ENCODE measurements at places on chromosomes 13 and 19.

- no peak for DNase-seq
Observed at GRCh38 chr19:42276821-42277220, 7.8 kb downstream of the CIC start.

DNA sequence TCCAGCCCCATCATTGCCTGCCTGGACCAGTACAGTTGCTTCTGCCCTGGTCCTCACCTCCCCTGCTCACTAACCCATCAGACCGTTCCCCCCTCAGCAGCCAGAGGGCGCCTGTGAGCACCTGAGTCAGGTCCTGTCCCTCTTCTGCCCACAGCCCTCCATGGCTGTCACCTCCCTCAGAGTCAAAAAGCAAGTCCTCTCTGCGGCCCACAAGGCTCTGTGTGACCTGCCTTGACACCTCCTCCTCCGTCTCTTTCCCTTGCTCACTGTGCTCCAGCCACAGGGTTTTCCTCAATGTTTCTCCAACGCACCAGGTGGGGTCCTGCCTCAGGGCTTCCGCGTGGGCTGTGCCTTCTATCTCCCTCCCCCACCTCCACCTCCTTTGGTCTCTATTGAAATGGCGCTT lies 29.4 kb upstream of the PTPRS start:
- no peak for DNase-seq

DNA sequence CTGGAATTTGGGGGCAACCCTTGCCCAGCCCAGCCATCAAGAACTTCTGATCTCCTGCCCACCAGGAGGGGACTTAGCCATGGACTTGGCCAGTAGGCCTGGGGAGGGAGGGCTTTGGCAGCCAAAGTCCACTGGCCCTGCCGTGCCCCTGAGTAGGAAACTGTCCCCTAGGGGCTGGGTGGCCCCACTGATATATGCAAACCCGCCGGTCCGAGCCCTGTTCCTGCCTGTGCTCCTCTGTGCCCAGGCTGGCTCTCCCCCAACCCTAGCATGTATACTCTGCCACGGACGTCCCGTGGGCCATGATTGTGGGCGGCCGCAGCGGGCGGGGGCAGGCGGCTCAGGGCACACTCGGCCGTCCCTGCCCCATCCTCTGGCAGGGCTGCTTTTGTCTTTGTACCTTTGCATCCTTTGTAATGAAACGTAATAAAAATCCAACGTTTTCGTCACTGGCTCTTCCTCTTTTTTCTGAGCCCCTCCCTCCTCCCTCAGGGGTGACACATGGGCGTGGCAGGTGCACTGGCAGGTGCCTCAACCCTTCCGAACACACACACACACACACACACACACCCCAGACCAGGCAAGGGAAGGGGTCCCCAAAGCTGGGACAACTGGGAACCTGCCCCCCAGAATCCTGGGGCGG lies 9.1 kb downstream of the COMP start:
- no peak for DNase-seq

- DNase-seq: no peak
Observed at GRCh38 chr19:482186-483041, 13.9 kb upstream of the MADCAM1 start.

DNA sequence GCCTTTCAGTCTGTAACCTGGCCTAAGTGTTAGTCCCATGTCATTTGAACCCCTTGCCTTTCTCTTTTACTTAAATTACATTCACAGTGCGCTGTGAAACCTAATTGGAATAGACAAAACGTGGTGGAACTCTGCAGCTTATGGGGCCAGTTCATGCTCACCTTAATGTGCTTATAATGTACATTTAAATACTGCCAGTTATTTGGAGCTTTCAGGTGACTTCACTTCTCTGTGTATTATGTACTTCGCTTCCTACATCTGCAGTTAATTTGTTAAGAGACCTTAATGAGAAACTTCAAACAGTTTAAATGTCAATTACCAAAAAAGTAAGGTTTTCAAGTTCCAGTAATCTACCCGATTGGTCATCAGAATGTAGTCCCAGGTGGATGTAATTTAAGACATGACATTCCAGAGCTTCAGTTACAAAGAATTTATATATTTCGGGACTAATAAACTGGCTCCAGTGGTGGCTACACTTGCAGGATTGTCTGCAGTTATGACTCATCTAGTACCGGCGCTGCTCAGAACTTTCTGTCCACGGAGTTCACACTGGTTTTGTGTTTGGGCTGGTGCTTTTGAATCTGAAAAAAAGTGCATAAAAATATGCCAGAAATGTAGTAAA lies 125.3 kb downstream of the TM9SF2 start:
- no peak for DNase-seq

DNA sequence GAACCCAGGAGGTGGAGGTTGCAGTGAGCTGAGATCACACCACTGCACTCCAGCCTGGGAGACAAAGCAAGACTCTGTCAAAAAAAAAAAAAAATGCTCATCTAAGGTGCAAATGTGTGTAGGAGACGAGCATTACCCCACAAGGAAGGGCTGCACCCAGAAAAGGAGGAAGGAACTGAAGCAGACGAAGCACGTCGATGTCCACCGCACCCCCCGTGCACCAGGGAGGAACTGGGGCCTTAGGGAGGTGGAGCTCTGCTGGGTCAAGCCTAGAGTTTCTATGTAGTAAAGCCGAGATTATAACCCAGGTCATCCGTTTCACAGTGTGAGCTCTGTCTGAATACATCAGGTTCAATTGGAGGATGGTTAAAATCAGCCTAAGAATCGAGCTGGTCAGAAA lies 1.1 kb downstream of the VSTM1 start:
- no peak for DNase-seq

- DNase-seq: no peak
Observed at GRCh38 chr13:71499235-71499634, 367.8 kb downstream of the DACH1 start.

- DNase-seq: no peak
Observed at GRCh38 chr13:50898338-50898737, 11.3 kb upstream of the RNASEH2B start.

GRCh38 chr13:23630349-23631093 lies 60.3 kb downstream of the TNFRSF19 start:
- no peak for DNase-seq

Measured in vagina (tissue), 2 donors.